NCI-H748 treated with DMSO at 0.1 percent for 48 hours (cell line): ENCODE measurements at places on chromosomes 7 and 10.

DNA sequence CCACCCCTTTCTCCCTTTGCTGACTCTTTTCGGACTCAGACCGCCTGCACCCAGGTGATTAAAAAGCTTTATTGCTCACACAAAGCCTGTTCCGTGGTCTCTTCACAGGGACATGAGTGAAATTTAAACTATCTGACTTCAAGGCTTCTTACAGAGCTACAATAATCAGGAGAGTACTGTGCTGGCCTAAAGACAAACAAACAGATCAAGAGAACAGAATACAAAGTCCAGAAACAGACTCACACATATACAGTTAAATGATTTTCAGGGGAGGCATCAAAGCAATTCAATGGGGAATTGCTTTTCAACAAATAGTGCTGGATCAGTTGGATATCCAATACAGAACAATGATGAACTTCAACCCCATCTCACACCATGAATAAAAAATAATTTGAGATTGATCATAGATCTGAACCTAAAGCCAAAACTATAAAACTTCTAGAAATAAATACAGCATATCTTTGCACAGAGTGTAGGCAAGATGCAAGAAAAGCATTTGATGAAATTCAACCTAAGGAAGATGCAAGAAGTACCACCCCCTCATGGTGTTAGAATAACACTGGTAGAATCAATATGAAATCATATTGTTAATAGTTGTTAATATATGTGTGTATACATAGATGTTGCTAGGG lies 96.5 kb downstream of the ZFAND4 start:
- DNase-seq: no peak

GRCh38 chr10:131173484-131174210 lies 137.9 kb downstream of the TCERG1L start:
- no peak for DNase-seq

DNA sequence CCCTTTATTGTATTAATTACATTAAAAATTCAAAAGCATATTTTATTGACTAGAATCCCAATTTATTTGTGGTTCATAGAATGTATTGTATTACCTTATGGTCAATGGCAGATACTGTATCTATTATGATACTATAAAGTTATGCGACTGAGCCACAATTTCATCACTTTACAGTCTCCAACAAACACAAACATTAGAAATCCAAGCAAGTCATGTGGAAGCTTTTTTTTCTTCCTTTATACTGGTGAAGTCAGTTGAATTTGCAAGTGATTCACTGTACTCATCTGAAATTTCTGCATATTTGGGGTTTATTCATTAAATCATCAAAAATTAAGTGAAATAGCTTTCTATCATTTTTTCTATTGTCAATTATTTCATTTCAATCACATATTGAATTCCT lies 54.3 kb downstream of the BMPER start:
- DNase-seq: no peak

- no peak for DNase-seq
Measured at GRCh38 chr7:86908948-86909347, 150.5 kb downstream of the ELAPOR2 start.

GRCh38 chr10:24622781-24623301 lies 100.8 kb downstream of the ARHGAP21 start:
- DNase-seq: no peak

DNA sequence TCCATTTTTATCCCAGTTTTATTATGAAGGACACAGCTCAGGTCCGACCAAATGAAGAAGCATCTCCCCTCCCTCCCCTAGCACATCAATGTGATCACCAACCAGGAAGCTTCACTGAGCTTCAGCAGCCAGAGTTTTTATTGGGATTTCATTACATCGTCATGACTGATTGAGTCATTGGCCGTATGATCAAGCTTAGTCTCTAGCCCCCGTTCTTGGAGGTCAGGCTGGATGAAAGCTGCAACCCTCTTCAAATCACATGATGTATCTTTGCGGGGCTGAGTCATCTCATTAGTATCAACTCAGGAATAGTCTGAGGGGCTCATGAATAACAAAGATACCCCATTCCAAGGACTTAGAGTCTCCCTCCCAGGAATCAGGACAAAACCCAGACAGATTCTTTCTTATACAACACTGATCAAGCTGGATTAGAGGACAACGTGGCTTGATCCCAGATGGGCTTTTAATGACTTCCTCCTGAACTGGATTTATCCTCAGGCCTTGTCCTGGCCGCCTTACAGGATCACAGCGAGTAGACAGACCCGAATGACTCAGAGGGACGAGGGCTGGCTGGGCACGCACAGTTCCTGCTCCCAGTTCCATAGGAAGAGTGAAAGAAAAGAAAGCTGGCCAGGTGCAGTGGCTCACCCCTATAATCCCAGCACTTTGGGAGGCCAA lies 14.5 kb downstream of the LIMK1 start:
- no peak for DNase-seq

- no peak for DNase-seq
Measured at GRCh38 chr10:70296406-70296899, 12.6 kb upstream of the NPFFR1 start.

DNA sequence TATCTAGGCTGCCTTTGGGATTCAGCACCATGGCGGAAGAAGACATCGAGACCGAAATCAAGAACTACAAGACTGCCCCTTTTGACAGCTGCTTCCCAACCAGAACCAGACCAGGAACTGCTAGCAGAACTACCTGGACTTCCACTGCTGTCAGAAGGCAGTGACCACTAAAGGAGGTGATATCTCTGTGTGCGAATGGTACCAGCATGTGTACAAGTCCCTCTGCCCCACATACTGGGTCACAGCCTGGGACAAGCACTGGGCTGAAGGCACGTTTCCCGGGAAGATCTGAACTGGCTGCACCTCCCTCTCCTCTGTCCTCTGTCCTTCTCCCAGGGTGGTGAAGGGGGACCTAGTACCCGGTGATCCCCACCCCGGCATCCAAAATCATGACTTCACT lies 25.6 kb upstream of the PDIA4 start:
- no peak for DNase-seq

DNA sequence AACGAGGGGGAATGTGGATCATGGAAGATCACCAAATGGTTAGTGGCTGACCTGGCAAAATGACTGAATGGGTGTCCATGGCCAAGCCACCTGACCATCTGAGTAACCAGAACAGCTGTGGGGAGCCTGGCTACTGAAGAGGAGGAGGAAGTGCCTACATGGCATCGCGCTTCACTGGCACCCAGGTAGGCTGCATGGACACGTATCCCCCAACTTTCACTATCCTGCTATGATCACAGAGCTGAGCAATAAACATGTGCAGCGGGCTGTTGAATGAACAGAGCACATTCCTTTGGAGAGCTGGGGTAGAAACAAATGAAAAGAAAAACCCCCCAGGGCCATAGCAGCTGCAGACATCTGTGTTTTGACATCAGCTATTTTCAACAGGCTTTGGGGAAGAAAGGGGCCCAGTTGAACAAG lies 6.5 kb downstream of the AKR1B1 start:
- no peak for DNase-seq
